ENCODE measurements at places on chromosomes 11 and 22. TPM values are rescaled to one million over a fixed set of nuclear protein-coding genes. Genes with fewer than 3 reads are reported as not detected.
A peak's percentile ranks its signal among the peaks of the same experiment; 100 is the strongest.

UBQLN3 gene
- total RNA-seq = 1.5 TPM

JAML gene
- total RNA-seq = 7.6 TPM

TNNT3 gene
- 9.7 TPM for total RNA-seq

GRCh38 chr11:8298801-8299786 lies 35.4 kb upstream of the LMO1 start:
- DNase-seq = no peak
- H3K4me3 ChIP-seq = no peak overlapping the region
- H3K27ac ChIP-seq = no peak overlapping the region
- no peaks in the 10 kb centered on the region for H3K36me3 ChIP-seq
- H3K4me1 ChIP-seq = no peaks in the 10 kb centered on the region

GRCh38 chr22:36461665-36462649 lies 19.5 kb downstream of the TXN2 start:
- no peaks in the 10 kb centered on the region for H3K36me3 ChIP-seq
- peaks cover 51% of the 10 kb centered on the region for H3K4me1 ChIP-seq
- H3K27ac ChIP-seq = peak overlapping the region; percentile 98
- H3K27me3 ChIP-seq = no peaks in the 10 kb centered on the region
- peak; percentile 70 for DNase-seq
- no peak overlapping the region for H3K4me3 ChIP-seq

GRCh38 chr11:102226702-102227490 lies 90.4 kb upstream of the BIRC3 start:
- H3K27me3 ChIP-seq = no peaks in the 10 kb centered on the region
- no peaks in the 10 kb centered on the region for H3K36me3 ChIP-seq
- peaks cover 22% of the 10 kb centered on the region for H3K4me1 ChIP-seq
- peak overlapping the region; percentile 31 for H3K4me3 ChIP-seq
- H3K27ac ChIP-seq = peak overlapping the region; percentile 63

GRCh38 chr11:134981835-134982234 lies 569.8 kb upstream of the B3GAT1 start:
- no peak overlapping the region for H3K27ac ChIP-seq
- no peak for DNase-seq
- no peaks in the 10 kb centered on the region for H3K36me3 ChIP-seq
- no peaks in the 10 kb centered on the region for H3K27me3 ChIP-seq
- H3K4me3 ChIP-seq = no peak overlapping the region

DNA sequence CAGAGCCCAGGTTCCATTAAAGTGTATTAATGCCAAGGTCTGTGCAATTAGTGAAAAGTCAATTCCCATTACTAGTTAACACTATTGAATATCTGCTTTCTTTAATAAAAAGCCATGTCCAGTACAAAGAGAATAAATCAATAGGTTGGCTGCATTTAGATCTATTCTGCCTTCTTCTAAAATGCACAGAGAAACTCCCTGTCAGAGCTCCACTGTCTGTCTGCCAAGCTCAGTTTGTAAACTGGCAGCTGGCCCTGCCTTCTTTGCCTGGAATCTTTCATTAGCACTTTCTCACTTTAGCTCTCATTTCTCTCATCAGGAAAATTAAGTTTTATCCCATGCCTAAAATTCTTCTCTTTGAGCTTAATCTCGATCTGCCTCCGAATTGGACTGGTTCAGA lies 35.6 kb downstream of the ARL14EP start:
- no peaks in the 10 kb centered on the region for H3K27me3 ChIP-seq
- DNase-seq = no peak
- H3K27ac ChIP-seq = no peak overlapping the region
- no peaks in the 10 kb centered on the region for H3K36me3 ChIP-seq
- H3K4me1 ChIP-seq = peaks cover 11% of the 10 kb centered on the region
- H3K4me3 ChIP-seq = no peak overlapping the region

DNA sequence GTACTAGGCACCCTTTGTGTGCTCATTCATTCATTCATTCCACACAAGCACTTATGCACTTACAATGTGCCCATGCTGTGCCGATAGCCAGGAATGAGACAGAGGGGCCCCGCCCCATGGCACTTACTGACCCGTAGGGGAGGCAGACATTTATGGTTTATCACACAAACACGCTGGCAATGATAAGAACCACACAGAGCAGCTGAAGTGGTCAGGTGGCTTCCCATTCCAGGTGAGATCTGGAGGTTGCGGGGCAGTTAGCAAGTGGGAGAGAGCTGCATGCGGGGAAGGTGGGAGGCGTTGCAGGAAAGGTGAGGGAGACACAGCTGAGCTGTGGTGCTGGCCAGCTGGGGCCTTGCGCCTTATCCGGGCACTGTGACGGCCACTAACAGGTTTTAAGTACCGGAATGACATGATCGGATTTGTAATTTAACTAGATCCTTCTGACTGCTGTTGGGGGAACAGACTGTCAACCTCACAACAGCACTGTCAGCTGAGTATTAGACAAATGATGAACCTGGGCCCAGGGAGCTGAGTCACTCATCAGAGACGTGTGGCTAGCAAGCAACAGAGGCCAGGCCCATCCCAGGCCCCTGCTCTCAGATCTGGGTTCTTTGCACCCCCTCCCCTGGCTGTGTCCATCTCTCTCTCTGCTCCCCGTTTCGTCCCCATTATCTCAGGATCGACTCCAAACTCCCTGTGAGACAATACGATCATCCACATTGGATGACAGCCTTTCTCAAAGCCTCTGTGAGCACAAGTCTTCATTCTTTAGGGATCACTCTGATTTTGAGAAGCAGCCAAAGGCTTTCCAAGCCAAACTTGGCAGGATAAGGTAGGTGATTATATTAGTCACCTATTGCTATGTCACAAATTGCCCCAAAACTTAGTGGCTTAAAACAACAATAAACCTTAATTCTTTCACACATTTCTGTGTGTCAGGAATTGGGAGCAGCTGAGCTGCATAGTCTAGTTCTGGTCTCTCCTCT lies 28.4 kb downstream of the RASD2 start:
- no peak for DNase-seq
- H3K27ac ChIP-seq = no peak overlapping the region
- H3K27me3 ChIP-seq = no peaks in the 10 kb centered on the region

DNA sequence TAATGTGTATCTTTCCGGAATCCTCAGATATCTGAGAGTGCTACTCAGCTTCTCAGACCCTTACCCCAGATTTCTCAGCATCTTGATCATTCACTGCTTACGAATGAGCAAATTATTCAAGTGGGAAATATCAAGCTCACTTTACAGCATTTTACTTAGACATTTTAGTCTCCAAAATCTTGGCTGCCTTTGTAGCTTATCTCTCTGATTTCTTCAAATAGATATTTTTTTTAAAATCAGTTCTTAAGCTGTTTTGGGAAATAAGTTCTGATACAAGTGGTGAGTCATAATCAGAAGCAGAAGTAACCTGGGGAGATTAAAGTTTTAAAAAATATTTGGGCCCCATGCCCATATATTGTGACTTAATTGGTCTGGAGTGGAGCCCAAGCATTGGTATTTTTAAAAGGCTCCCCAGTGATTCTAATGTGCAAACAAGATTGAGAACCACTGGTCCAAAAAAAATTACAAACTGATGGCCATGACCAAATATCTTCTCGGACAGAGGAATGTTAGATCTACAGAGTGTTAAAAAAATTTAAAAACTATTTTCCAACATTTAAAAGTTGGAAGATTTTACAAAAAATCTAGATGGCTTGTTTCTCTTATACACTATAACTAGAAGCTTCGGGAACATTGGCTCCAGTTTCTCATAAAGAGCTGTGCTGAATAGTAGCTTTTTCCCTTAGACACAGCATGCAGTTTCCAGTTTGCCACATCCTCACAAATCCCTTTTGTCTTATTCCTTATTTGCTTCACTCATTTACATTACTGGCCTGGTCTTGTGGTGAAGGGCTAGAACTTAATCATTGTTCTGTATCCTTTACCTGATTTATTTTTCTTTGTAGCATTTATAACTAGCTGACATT lies 87.8 kb upstream of the BMAL1 start:
- H3K27ac ChIP-seq = no peak overlapping the region
- H3K4me3 ChIP-seq = no peak overlapping the region
- H3K4me1 ChIP-seq = peaks cover 9% of the 10 kb centered on the region
- DNase-seq = no peak
- no peaks in the 10 kb centered on the region for H3K27me3 ChIP-seq
- no peaks in the 10 kb centered on the region for H3K36me3 ChIP-seq

- no peak overlapping the region for H3K27ac ChIP-seq
- no peaks in the 10 kb centered on the region for H3K36me3 ChIP-seq
- no peak for DNase-seq
- H3K4me1 ChIP-seq = peaks cover 20% of the 10 kb centered on the region
- no peak overlapping the region for H3K4me3 ChIP-seq
- H3K27me3 ChIP-seq = no peaks in the 10 kb centered on the region
These were observed 8.2 kb upstream of the CCDC88B start for GRCh38 chr11:64331569-64332371.

DNA sequence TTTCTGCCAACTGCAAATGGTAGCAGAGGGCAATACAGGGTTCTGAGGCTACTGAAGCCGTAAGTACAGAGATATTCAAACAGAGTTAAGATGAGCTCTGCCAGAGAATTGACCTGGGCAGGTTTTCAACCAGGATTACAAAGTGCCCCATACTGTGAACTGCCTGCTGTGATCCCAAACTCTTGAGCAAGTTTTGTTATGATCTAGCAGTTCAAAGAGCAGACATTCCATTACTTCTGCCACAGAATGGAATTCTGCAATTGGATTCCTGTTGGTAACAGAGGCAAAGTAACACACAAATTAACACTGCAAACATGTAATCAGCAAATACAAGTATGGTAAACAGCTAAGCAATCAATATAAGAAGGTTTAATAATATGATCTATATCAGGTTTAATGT lies 31.2 kb downstream of the ALG9 start:
- peaks cover 3% of the 10 kb centered on the region for H3K4me1 ChIP-seq
- H3K36me3 ChIP-seq = peaks cover 37% of the 10 kb centered on the region
- DNase-seq = no peak
- H3K4me3 ChIP-seq = no peak overlapping the region
- no peak overlapping the region for H3K27ac ChIP-seq

- H3K4me1 ChIP-seq = no peaks in the 10 kb centered on the region
- no peaks in the 10 kb centered on the region for H3K27me3 ChIP-seq
- DNase-seq = no peak
- H3K4me3 ChIP-seq = no peak overlapping the region
- no peak overlapping the region for H3K27ac ChIP-seq
These were observed 1.5 kb downstream of the APOBEC3H start for GRCh38 chr22:39098576-39098975.

DNA sequence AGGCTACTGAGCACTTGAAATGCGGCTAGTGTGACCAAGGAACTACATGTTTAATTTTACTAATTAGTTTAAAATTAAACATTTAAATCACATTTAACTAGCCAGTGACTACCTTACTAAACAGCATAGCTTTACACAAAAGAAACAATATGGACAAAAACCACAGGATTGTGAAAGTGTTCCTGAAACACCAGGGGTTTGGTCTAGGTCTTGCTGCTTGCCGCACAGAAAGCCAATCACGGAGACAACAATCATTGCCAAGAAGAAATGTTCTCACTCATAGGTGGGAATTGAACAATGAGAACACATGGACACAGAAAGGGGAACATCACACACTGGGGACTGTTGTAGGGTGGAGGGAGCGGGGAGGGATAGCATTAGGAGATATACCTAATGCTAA lies 309.5 kb downstream of the C11orf87 start:
- no peak for DNase-seq
- H3K27me3 ChIP-seq = no peaks in the 10 kb centered on the region
- no peak overlapping the region for H3K4me3 ChIP-seq
- H3K4me1 ChIP-seq = no peaks in the 10 kb centered on the region
- H3K36me3 ChIP-seq = no peaks in the 10 kb centered on the region
- H3K27ac ChIP-seq = no peak overlapping the region

GRCh38 chr11:111225881-111226280 lies 19.6 kb upstream of the POU2AF2 start:
- no peaks in the 10 kb centered on the region for H3K36me3 ChIP-seq
- DNase-seq = no peak
- H3K4me1 ChIP-seq = peaks cover 3% of the 10 kb centered on the region
- H3K27ac ChIP-seq = no peak overlapping the region

Measured in thoracic aorta (tissue), 2 donors.